LNCaP clone FGC (cell line): ENCODE measurements at places on chromosomes 2 and 18.

DNA sequence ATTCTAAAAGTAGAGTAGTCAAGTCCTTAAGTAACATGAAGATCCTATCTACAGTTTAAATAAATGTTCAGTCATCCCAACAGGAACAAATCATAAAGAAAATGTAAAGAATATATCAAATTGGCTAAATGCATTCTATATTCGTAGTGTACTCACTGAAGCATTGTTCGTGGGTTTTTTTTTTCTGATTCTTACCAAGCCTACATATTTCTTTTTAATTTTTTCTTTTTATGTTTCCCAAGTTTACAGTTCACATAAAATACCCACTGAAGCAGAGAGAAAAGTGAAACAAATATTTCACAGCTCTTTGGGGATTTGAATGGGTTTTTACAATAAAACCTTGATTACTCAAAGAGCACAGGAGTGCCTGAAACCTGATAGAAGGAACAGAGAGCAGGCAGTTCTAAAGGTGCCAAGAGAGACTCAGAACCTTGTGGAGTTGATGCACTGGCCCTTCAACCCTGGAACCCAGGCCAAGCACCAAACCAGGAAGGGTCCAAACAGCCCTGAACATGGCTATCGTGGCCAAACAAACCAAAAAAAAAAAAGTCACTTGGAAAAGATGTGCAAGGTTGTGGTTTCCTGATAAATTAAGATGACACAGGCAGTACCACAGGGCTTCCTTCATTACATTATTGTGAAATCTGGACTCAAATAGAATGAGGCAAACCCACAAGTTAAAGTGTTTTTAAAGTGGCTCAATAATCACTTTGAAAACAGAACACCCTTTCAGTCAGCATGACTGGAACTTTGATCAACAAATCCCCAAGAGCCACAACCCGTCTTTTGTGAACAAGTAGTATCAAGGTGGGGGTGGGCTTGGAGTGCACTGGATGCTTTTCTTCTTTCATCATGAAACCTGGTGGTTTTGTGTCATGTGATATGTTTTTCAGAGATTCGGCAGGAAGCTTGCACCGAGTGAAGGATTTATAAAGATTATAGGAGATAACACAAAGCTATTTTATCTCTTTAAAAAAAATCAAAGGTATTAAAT lies 245.0 kb upstream of the FN1 start:
- no peak for DNase-seq

- DNase-seq = no peak
Observed at GRCh38 chr2:62440281-62440946, 65.6 kb downstream of the TMEM17 start.

DNA sequence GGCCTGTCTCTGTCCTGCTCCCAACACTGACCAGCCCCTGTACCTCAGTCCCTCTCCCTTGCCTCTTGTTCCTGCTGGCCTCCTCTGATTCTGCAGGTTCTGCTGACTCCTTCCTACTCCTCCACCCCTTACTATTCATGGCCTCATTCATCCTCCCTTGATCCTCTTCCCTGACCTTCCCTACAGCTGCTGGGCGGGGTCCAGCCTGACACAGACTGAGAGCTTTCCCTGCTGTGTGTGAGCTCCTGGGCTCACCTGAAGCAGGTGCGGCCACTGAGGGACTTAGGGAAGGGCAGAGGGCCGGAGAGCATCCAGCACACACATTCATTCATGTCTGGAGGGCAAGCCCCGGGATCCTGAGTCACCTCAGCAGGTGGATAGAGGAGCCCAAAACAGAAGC lies 185.6 kb downstream of the CTIF start:
- no peak for DNase-seq

DNA sequence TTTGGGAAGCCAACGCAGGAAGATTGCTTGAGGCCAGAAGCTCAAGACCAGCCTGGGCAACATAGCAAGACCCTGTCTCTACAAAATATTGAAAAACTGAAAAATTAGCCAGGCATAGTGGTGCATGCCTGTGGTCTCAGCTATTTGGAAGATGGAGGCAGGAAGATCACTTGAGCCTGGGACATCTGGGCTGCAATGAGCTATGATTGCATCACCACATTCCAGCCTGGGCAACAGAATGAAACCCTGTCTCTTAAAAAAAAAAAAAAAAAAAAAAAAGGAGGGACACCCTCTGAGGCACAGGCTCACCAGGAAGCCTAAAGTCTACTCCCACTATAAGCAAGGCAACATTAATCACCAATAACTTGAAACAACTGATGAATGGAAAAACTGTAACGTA lies 151.1 kb downstream of the CCDC148 start:
- DNase-seq = no peak

- DNase-seq = no peak
Observed at GRCh38 chr2:29290293-29291047, 175.3 kb downstream of the CLIP4 start.

GRCh38 chr18:56907771-56908170 lies 239.1 kb upstream of the BOD1L2 start:
- no peak for DNase-seq

DNA sequence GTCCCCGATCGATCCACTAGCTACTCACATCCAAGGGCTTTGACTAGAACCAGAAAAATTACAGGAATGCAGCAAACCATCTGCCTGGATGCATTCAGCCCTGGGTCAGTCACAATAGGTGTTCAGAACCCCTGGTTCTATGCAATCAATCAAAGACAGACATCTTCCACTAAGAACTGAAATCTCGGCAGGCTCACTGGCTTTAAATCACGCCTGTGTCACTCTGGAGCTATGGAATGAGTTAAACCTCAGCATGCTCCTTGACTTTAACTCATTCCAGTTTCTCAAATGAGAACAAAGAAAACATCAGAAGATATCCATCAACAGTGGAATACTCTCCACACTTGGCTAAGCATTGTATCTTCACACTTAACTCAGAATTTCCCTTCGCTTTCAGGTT lies 68.1 kb upstream of the SPTBN1 start:
- DNase-seq = no peak

GRCh38 chr2:131027566-131028528 lies 65.4 kb downstream of the FAM168B start:
- no peak for DNase-seq

- DNase-seq = no peak
Observed at GRCh38 chr2:234305846-234306245, 191.0 kb downstream of the ARL4C start.

DNA sequence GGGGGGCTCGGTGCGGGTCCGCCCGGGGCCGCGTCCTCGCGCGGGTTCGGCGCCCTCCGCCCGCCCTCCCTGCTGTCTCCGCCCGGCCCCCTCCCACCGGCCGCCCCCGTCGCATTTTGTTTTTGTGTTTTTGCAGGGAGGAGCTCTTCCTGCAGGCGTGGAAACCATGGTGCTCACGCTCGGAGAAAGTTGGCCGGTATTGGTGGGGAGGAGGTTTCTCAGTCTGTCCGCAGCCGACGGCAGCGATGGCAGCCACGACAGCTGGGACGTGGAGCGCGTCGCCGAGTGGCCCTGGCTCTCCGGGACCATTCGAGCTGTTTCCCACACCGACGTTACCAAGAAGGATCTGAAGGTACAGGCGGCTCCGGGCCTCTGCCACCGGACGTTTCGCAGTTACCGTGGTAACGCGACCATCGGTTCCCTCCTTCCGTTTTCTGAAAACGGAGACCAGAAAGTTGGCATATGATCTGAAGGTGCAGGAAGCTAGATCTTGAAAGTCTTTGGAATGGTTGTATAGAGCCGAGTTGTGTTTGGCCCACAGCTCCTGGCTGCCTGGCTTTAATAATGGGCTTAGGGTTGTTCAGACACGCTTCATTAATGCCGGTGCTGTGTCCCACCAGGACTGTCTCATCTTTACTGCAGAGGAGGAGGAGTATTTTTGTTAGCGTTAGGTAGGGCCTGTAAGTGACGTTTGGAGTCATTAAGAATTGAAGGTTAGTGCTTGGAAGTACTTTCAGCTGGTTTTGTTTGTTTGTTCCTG lies 891 bp downstream of the KDM3A start:
- DNase-seq = no peak

DNA sequence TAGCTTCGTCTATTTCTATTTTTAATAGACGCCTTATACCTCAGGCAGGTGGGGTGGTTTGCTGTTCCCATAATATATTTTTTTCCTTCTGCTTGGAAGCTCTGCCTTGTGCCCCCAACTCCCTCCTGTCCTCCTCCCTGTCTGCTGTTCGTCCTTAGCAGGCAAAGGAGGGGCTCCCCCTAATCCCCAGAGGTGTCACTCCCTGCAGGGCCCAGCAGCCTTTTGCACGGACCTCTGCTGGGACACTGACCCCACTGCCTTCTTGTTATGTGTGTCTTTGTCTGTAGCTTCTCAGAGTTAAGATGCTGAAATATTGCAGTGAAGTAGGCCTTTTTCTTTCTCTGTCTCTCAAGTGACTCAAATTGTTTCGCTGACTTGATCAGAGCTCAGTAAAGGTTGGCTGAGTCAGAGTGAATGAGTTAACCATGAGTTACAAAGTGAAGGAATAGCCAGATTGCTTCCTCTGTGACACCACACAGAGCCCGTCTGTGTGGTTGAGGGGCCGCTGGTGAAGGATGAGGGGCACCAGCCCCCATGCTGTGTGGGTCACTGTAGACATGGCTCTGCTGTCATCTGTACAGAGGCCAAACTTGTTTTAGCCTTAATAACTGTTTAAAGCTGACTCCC lies 47.7 kb downstream of the PRKCE start:
- DNase-seq = no peak

DNA sequence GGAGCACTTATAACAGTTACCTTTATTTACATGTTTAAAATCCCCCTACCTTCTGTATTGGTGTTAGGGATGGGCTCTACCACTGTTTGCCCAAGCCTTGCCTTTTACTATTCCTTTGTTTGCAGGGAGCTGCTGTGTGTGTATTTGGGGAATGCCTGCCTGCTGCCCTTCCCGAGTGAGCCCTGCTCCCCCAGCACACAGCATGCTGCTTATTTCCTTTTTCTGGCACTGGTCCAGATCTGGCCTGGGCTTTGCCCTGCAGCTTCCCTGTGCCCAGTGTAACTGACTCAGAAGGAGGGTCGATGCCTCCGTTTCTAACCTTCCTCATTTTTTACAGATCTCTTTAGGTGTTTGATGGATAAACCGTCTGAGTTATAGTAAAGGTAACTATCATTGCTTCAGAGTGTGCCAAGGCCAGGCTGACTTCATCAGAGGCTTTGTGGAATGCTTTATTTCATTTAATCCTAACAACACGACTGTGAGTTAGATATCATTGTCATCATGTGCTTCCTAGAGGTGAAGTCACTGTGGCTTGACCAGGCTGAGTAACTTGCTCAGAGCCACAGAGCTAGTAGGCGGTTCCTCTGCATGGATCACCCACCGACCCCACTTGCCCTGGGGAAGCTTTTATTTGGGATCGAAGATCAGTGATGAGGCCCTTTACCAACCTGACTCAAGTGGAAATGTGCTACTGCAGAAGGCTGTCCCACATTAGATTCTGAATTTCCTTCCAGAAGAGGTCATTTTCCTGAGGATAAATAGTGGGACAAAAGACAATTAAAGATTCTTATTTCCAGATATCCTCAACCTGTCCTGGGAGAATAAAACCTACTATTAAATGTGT lies 238.8 kb downstream of the ZNF407 start:
- no peak for DNase-seq

DNA sequence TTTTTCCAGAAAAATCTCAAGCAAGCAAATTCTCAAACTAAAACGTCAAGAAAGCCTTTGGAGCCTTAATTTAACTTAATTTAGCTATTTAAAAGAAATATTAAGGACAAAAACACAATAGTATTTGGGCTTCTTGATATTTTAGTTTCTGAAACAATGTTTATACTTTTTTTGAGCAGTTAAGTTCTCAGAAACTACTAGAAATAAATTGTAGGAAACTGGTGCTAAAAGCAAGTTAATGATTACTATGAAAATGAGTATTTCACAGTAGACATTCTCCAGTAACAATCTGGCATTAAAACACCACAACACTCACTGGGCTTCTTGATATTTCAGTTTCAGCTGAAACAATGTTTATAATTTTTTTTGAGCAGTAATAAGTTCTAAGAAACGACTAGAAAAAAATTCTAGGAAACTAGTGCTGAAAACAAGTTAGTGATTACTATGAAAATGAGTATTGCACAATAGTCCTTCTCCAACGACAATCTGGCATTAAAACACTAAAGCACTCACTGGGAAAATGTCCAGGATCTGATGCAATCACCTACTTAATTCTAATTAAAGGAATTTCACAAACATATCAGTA lies 45.1 kb downstream of the TRAK2 start:
- peak; percentile 59 for DNase-seq

DNA sequence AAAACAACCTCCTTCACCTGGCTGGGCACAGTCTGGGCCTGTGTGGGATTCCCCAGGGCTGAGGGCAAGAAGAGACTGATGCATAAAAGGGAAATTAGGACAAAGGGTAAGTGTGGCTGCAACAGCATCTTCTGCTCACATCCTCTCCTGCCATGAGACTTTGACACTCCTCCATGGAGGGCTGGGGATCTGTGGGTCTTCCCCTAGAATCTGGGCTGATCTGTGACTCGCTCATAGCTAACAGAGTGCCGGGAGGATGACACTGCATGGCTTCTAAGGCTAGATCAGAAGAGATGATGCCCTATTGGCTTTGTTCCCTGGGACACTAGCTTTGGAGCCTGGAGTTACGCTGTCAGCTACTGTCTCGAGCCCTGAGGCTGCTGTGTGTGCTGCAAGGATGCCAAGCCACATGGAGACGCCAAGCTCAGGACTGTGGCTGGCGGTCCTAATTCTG lies 24.3 kb downstream of the MOCOS start:
- DNase-seq = no peak

DNA sequence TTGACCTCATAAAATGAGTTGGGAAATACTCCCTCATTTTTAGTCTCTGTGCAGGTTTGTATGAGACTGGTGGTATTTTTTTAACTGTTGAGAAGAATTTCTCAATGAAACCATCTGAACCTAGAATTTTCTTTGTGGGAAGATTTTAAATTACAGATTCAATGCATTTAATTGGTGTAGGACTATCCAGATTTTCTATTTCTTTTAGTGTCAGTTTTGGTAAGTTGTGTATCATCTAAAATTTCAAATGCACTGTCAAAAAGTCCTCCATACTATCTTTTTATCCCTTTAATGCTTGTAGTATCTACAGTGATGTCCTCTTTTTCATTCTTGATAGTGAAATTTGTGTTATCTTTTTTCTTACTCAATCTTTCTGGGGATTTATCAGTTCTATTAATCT lies 1.8 kb upstream of the BOK start:
- DNase-seq = no peak

GRCh38 chr2:157334797-157335196 lies 9.2 kb upstream of the ERMN start:
- no peak for DNase-seq

- DNase-seq = no peak
Observed at GRCh38 chr2:111236025-111236424, 115.3 kb downstream of the BCL2L11 start.
